Smooth muscle cell of bladder (primary cell): ENCODE measurements at places on chromosomes 4 and X. TPM values are rescaled to one million over a fixed set of nuclear protein-coding genes. Genes with fewer than 3 reads are reported as not detected.

Gene NLRP2B
- total RNA-seq, result under 0.01 TPM in 2 replicates

Gene GAGE1
- total RNA-seq, result under 0.01 TPM in 1 of 2 replicates, not detected in the other

Gene DCX
- total RNA-seq, result not detected in 2 replicates

Gene GNPDA2
- total RNA-seq, result 25.0 and 27.4 TPM in 2 replicates

Gene ATG4A
- 7.3 and 10.2 TPM in 2 replicates for total RNA-seq

Gene PRPS2
- total RNA-seq, result 24.5 and 35.6 TPM in 2 replicates

Gene ADH1B
- 81.4 and 83.2 TPM in 2 replicates for total RNA-seq

Gene FAM184B
- total RNA-seq, result under 0.01 TPM in 1 of 2 replicates, not detected in the other

Gene SULT1B1
- under 0.01 and 0.14 TPM in 2 replicates for total RNA-seq

Gene CFAP99
- total RNA-seq, result 0.18 TPM in 1 of 2 replicates, not detected in the other

Gene SPON2
- total RNA-seq, result 388 and 499 TPM in 2 replicates

Gene NXF3
- not detected in 2 replicates for total RNA-seq

Gene CXCL13
- total RNA-seq, result not detected in 2 replicates

Gene SOWAHD
- 0.18 and 0.43 TPM in 2 replicates for total RNA-seq

Gene PLS3
- total RNA-seq, result 249 and 338 TPM in 2 replicates

Gene CXorf65
- total RNA-seq, result not detected in 2 replicates

Gene STARD8
- 0.43 and 1.3 TPM in 2 replicates for total RNA-seq

Gene DAPP1
- total RNA-seq, result 0.09 TPM in 1 of 2 replicates, not detected in the other

Gene WNK3
- total RNA-seq, result 0.14 and 0.28 TPM in 2 replicates

Gene DRD5
- not detected in 2 replicates for total RNA-seq

Gene GPR82
- total RNA-seq, result not detected in 2 replicates

Gene ARHGAP4
- 1.1 and 1.3 TPM in 2 replicates for total RNA-seq

Gene PLRG1
- 63.3 and 66.6 TPM in 2 replicates for total RNA-seq

Gene CPLX1
- not detected in 2 replicates for total RNA-seq

Gene SPANXB1
- not detected in 2 replicates for total RNA-seq

Gene MAGEA11
- under 0.01 and 0.09 TPM in 2 replicates for total RNA-seq
